ENCODE measurements at places on chromosomes 5 and 9. TPM values are rescaled to one million over a fixed set of nuclear protein-coding genes. Genes with fewer than 3 reads are reported as not detected.

CDKN2A gene
- total RNA-seq, result 0.49 TPM

NME5 gene
- total RNA-seq, result 3.9 TPM

PRDM9 gene
- total RNA-seq, result not detected

IL9 gene
- total RNA-seq, result not detected

N4BP3 gene
- total RNA-seq, result 2.9 TPM

AGXT2 gene
- total RNA-seq, result not detected

SLC25A2 gene
- not detected for total RNA-seq

GLDC gene
- total RNA-seq, result not detected

C8G gene
- total RNA-seq, result 1.3 TPM

RGS14 gene
- 3.9 TPM for total RNA-seq

ERMP1 gene
- 19.9 TPM for total RNA-seq

FBP1 gene
- total RNA-seq, result 1.0 TPM

GDF9 gene
- 0.24 TPM for total RNA-seq

C7 gene
- total RNA-seq, result 346 TPM

SLC34A1 gene
- not detected for total RNA-seq

SAXO1 gene
- total RNA-seq, result not detected

PLAC8L1 gene
- total RNA-seq, result not detected

DEPDC1B gene
- 0.22 TPM for total RNA-seq

PRR7 gene
- 1.4 TPM for total RNA-seq

ACOT12 gene
- total RNA-seq, result not detected

TAF11L5 gene
- total RNA-seq, result not detected

SPINK1 gene
- not detected for total RNA-seq

STPG3 gene
- 1.4 TPM for total RNA-seq

EPB41L4B gene
- total RNA-seq, result 8.1 TPM

TMEM252 gene
- not detected for total RNA-seq

SPRY4 gene
- 9.7 TPM for total RNA-seq

EGFLAM gene
- 8.8 TPM for total RNA-seq

ZBED3 gene
- 6.5 TPM for total RNA-seq

PCDHB11 gene
- total RNA-seq, result 0.81 TPM

LRRC19 gene
- not detected for total RNA-seq

TMC1 gene
- total RNA-seq, result not detected

NUTM2F gene
- total RNA-seq, result not detected

ZFP2 gene
- total RNA-seq, result 0.70 TPM

SMIM33 gene
- total RNA-seq, result not detected

ZCCHC7 gene
- 7.6 TPM for total RNA-seq

TAF7 gene
- total RNA-seq, result 101 TPM

STKLD1 gene
- 0.27 TPM for total RNA-seq

MCIDAS gene
- not detected for total RNA-seq

SHOC1 gene
- not detected for total RNA-seq

SNX24 gene
- total RNA-seq, result 14.0 TPM

Measured in Right ventricle myocardium inferior (tissue), 1 donor.